ENCODE measurements at places on chromosomes 1 and 21. TPM values are rescaled to one million over a fixed set of nuclear protein-coding genes. Genes with fewer than 3 reads are reported as not detected.
A peak's percentile ranks its signal among the peaks of the same experiment; 100 is the strongest.

Gene LSS
- total RNA-seq, result 21.3 TPM

Gene PKLR
- total RNA-seq, result not detected

Gene PDZK1IP1
- total RNA-seq, result not detected

Gene CD53
- 238 TPM for total RNA-seq

Gene ZMYND12
- 0.64 TPM for total RNA-seq

Gene B3GALT5
- total RNA-seq, result not detected

Gene RSPH1
- 0.21 TPM for total RNA-seq

Gene PWP2
- total RNA-seq, result 28.9 TPM

Gene PAPPA2
- total RNA-seq, result 0.27 TPM

Gene MXRA8
- 0.25 TPM for total RNA-seq

- peak; percentile 1 for DNase-seq
- no peak overlapping the region for H3K4me3 ChIP-seq
- no peaks in the 10 kb centered on the region for H3K36me3 ChIP-seq
- peaks cover 51% of the 10 kb centered on the region for H3K4me1 ChIP-seq
Measured at GRCh38 chr1:225448146-225448805, 20.4 kb upstream of the LBR start.

DNA sequence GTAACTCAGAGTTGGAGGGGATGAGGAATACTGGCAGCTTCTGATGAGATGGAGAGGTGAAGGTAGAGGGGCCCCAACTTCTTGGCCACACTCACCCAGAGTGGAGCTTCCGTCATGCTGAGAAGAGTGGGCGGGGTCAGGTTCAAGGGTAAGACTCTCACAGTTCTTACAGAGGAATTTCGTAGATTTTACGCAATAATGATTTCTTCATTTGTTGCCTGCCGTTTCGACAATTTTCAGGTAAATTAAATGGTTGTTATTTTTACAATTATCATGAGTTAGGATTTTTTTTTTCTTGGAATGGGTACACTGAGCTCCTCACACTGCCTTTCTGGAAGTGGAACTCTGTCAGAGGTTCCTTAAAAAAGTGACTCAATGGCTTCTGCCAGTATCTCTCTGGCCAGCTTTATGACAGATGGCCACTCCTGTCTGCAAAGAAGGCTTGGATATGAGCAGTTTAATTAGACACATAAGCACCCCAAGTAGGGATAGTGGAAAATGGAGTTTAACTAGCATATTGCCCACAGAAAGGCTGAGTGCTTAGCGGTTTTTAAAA is 13.8 kb upstream of the NLRP3 start:
- no peak for DNase-seq
- peaks cover 11% of the 10 kb centered on the region for H3K4me1 ChIP-seq
- peaks cover 9% of the 10 kb centered on the region for H3K27me3 ChIP-seq
- H3K27ac ChIP-seq, result no peak overlapping the region
- H3K36me3 ChIP-seq, result no peaks in the 10 kb centered on the region

DNA sequence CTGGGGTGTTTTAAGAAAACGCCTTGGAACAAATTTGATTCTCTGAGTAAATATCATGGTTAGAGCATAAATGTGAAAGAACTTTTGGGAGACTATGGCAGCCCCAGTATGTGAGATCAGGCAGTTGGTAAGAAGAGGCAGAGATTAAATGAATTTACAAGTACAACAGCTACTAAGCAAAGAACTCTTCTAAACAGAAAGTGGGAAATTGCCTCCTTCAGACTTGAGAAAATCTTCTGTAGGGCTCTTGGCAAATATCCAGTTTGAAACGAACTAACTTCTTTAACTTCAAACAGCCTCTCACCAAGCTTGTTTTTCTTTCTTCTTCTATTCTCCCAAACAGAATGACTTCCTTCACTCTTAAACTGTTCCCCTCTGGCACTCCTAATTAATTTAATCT is 337.7 kb downstream of the SIPA1L2 start:
- no peak for DNase-seq
- H3K27me3 ChIP-seq, result peaks cover 7% of the 10 kb centered on the region
- no peak overlapping the region for H3K4me3 ChIP-seq
- no peaks in the 10 kb centered on the region for H3K4me1 ChIP-seq

GRCh38 chr21:44755227-44755626 is 43.9 kb upstream of the TSPEAR start:
- no peak for DNase-seq
- H3K4me3 ChIP-seq, result no peak overlapping the region
- H3K36me3 ChIP-seq, result no peaks in the 10 kb centered on the region
- H3K4me1 ChIP-seq, result no peaks in the 10 kb centered on the region
- H3K27me3 ChIP-seq, result peaks cover 5% of the 10 kb centered on the region

DNA sequence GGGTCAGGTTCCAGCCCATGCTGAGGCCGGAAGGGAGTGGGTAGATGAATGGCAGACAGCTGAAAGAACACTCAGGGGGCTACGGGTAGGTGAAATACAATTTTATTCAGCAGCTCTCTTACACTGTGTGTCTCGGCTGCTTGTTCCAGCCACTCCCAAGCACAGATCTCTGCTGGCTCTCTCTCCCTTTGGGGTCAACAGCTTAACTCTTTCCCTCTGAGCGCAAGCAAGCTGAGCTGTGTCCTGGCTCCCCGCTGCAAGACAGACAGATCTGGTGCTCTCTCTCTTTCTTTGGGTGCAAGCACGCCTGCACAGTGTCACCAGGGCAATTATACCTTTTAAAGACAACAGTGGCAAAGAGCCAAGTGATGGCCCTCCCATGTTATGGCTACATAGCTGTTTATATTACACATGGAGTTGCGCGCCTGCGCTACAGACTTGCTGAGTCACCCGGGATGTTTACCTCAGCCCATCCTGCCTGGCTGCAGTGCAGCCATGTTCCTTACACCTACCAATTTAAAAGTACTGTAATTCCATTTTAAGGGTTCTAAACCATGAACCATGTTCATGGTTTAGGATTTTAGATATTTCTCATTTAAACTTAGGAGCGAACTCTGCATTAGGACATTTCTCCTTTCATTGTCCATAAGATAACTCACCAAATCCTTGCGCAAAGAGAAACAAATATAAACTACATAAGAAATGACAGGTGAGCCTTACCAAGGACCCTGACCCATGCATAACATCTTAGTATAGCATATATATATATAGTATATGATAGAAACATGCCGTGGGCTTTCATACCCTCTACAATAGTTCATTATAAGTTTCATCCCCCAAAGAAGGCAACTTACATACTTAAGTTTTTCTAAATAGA is 396.5 kb downstream of the SMYD3 start:
- no peaks in the 10 kb centered on the region for H3K36me3 ChIP-seq
- H3K27ac ChIP-seq, result no peak overlapping the region
- no peaks in the 10 kb centered on the region for H3K27me3 ChIP-seq
- DNase-seq, result no peak
- H3K4me1 ChIP-seq, result peaks cover 4% of the 10 kb centered on the region
- no peak overlapping the region for H3K4me3 ChIP-seq

DNA sequence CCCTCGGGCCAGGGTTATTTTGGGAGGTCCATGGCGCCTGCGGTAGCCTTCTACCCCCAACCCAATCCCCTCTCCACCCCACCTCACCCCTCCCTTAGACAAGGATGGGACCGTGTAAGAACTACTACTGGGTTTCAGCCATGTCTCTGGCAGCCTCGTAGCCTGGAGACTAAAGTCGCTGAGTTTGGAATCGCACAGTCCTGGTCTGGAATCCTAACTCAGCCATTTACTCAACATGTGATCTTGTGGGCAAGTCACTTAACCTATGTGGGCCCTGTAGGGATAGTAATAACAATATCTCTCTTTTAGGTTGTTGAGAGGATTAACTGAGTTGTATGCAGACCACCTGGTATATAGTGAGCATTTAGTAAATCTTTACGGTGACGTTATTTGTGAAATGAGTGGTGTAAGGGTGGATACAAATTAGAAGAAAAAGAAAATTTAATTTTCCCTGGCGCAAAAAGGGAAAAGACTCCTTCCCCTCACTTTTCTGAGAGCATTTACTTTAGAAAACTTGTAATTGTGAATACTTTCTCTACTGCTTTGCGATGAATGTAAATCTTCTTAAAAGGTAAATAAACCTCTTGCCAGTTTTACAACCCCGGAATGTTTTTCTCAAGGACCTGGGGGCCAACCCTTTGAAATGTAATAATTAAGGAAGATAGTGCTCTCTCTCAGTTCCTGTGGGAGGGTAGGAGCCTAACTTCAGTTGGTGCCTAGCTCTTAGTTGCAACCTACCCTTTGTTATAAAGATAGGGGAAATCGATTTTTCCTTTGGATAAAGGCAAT is 615 bp upstream of the MRPS15 start:
- no peak for DNase-seq
- H3K4me1 ChIP-seq, result peaks cover 23% of the 10 kb centered on the region
- H3K27me3 ChIP-seq, result no peaks in the 10 kb centered on the region
- H3K4me3 ChIP-seq, result peak overlapping the region; percentile 97
- H3K36me3 ChIP-seq, result peaks cover 24% of the 10 kb centered on the region

DNA sequence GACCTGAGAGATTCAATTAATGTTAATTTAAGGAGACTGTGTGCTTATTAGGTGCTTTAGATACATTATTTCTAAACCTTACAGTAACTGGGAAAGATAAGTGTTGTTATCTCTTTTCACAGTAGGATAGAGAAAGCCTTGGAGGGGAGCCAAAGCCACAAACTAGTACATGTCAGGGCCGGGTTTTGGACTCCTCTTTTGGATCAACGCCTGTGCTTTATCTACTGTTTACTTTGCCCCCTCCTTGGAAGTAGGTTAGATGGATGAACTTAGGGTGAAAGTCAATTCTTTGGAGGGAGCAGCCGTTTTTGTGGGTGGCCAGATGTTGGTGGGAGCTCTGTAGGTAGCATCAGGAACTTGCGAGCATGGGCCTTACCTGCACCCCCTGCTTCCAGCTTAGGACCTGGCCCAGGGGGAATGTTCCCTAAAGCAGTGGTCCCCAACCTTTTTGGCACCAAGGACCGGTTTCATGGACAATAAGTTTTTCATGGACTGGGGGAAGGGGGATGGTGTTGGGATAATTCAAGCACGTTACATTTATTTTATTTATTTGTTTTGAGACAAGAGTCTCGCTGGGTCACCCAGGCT is 1.7 kb downstream of the HHAT start:
- peaks cover 36% of the 10 kb centered on the region for H3K4me1 ChIP-seq
- H3K27ac ChIP-seq, result no peak overlapping the region

- no peak for DNase-seq
- H3K27me3 ChIP-seq, result no peaks in the 10 kb centered on the region
- no peaks in the 10 kb centered on the region for H3K36me3 ChIP-seq
- H3K27ac ChIP-seq, result no peak overlapping the region
Measured at GRCh38 chr1:10188133-10188650, 22.2 kb upstream of the KIF1B start.
